ENCODE measurements at places on chromosomes 11 and 22.

GRCh38 chr22:50713571-50714056, 24.4 kb upstream of the ACR start:
- DNase-seq, result no peak

GRCh38 chr11:126163074-126163700, 48.3 kb downstream of the RPUSD4 start:
- peak; percentile 44 for DNase-seq

- no peak for DNase-seq
These were observed 44.9 kb downstream of the LRRC32 start for GRCh38 chr11:76625472-76626186.

- no peak for DNase-seq
These were observed 232.2 kb downstream of the INSC start for GRCh38 chr11:15346907-15347306.

DNA sequence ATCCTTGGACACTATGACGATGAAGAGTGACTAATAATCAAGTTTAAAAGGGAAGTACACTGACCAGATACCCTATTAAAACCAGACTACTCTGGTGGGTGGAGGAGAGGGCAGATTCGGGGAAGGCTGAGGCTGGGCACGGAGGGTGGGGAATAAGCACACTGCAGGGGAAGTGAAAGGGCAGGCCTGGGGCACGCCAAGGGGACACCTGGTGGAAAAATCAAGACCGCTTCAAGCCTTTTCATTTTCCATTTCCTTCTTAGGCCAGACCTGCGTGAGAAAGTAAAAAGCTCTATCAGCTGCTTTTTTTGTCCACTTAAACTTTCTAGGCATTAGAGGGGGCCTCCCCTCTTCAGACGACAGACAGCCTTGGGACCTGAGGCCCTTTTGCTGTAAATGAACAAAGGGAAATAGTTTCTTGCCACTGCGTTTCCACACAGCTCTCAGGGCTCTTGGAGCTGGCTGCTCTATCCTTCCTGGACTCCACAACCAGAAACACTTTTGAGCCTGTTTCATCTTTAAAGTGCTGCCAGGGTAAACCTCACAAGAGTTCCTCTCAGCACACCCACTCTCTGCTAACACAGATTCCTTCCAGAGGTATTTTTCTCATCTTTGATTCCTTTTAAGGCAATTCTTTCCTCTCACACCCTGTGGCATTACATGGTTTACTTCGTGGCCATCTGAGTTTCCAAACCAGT, 25.0 kb upstream of the SERPIND1 start:
- DNase-seq, result no peak

DNA sequence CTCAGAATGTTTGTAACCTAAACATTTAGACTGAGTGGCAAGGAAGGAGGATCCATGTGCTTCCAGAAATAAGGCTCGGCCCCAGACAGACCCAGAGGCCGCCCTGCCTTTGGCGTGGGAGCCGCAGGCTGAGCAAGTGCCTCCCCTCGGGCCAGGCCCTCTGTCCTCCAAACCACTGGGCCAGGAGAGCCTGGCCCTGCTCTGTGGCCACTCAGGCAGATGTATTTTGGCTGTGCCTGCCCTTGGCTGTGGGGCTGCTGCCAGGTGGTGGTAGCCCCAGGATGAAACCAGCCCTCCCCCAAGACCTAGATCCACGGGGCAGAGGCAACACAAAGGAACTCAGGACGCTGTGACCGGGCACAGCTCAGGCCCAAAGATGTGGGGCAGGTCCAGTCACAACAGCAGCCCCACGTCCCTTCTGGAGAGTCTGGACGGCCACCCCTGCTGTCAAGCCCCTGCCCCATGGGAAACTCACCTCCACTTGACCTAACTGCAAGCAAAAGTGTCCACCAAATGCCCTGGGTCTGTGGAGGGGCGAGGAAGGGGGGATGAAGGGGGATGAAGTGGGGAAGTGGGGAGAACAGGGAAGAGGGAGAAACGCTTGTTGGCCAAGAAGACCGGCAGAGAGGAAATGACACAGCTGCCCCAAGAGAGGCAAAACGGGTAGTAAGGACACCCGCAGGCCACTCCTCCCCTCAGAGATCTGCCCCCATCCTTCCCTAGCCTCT, 24.0 kb downstream of the PISD start:
- DNase-seq, result no peak

DNA sequence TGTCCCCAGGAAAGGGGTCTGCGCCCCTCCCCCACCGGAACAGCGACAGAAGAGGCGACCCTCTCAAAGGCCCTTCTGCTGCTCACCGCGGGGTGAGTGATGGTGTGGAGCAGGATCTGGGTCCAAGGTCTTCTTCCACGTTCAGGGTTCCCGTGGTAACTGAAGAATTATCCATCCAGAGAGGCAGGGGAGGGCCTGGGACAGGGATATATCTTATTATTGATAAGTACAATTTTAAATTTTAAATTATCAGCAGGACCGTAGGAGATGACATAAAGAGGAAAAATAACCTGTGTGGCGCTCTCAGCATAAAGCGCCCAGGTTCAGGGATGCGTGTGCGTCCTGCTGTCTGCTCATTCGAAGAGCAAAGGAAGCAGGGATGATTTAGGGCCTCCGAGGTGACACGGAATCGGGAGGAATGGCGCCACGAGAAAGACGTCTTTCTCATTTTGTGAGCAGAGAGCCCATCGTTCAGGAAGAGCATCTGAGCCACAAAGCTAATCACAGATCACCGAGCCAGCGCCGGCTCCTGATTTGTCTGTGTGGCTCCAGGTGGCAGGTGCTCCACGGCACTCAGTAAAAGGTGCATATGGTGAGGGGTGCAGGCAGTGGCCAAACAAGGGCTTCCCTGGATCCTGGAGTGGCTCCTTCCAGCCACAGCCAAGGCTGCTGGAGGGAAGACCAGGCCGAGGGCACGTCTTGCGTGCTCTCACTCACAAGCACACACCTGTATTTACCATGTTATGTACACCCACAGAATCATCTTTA, 19.3 kb downstream of the KRTAP5-5 start:
- peak; percentile 1 for DNase-seq

DNA sequence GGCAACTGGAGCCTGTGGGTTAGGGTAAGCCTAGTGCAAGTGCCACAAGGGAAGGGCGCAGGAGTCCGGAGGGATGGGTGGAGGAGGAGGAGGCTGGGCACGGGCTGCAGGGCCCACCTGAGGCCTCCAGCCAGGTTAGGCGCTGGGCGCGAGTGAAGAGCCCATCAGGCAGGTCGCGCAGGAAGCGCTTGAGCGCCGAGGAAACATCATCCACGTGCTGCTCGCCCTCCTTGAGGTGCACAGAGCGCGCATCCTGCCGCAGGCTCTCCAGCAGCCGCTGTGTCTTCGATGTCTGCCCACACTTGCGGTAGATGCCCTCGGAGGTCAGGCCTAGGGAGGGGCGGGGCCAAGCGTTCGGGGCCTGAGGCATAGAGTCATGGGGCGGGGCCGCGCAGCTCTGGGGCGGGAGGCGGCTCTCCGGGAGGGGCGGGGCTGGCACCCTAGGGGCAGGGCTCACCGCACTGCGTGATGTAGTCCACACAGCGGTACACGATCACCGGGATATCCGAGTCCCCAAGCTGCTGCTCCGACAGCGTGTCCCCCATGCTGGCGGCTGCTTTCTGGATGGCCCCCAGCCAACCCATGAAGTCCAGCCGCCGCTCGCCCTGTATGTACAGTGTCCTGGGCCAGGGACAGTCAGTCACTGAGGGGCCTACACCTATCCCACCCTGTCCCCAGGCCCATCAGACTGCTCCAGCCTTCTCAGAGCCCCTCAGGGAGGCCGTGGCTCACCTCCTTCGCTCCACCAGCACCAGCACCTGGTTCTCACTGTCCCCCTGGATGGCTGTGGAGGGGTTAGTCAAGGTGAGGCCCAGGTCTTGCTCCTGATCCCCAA, 22.9 kb upstream of the PDE2A start:
- no peak for DNase-seq

DNA sequence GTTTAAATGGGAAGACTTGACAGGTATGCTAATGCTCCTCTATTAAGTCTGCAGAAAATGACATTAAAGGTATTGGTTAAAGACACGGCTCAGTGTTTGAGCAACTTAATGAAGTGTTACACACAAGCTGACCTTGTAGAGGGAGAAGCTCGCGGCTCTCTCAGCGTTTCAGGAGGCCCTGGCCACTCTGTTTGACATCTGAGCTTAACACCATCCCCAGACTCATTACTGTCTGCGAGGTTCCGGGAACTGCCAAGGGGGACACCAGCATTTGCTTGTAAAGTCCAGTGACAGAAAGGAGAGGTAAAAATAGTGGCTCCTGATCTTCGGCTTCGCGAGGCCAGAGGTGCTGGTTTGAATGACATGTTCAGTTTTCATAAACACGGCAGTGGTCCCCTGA, 540.7 kb upstream of the CADM1 start:
- no peak for DNase-seq

DNA sequence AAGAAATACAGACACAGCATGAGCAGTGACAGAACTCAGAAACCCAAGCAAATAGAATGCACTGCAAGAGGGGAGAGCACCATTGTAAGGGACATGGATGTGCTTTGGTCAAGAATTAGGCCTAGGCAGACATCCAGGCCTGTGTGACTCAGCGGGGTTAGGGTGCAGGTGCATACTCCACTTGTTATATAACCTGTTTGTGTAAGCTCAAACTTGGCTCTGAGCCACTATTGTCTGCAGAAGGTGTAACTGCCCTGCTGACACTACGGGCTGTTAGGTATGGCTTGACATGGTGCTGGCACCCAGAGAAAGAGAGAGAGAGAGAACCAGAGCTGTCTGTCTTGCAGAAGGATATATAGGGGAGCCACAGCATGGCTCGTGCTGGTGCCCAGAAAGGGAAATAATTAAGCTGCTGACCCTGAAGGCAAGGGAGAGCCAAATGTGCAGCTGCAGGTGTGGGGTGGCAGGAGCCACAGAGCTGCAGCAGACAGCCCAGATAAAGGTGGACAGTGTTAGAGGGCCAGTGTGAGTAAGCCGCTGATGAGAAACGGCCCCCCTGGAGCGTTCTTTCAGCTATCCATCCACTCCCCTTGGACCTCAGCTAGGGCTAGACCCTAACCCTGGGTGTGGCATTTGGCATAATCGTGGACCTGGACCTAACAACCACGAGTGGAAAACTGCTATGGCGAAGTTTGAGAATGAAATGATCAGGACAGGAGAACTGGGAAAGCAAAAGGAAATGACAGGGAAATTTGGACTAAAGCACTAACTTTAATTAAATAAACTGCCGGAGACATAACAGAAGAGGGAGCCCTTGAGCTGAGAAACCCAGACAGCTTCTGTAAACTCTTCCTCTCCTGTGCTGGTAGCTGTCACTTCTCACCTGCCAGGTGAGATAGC, 253.0 kb upstream of the CCDC179 start:
- DNase-seq, result peak; percentile 72

DNA sequence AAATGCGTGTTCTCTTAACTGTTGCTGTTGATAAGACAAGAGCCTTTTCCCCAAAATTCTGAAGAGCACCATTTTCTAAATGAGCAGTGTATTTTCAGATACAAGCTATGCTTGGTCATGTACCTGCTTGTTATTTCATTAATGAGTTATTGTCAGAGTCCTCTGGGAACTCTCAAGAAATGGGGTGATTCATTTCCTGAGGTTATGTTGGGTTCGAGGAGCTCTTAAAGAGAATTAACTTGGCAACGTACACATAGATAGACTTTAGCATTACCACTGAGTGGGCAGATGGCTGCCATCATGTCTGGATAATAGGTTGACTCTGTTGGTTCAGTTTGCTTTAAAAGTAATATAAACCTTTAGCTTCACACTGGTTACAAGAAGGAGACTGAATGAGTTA, 87.9 kb upstream of the SORL1-AS1 start:
- DNase-seq, result peak; percentile 42

- DNase-seq, result no peak
These were observed 510.0 kb downstream of the INSC start for GRCh38 chr11:15624701-15625100.
